MCF 10A (cell line): ENCODE measurements at places on chromosomes 11 and 22.

DNA sequence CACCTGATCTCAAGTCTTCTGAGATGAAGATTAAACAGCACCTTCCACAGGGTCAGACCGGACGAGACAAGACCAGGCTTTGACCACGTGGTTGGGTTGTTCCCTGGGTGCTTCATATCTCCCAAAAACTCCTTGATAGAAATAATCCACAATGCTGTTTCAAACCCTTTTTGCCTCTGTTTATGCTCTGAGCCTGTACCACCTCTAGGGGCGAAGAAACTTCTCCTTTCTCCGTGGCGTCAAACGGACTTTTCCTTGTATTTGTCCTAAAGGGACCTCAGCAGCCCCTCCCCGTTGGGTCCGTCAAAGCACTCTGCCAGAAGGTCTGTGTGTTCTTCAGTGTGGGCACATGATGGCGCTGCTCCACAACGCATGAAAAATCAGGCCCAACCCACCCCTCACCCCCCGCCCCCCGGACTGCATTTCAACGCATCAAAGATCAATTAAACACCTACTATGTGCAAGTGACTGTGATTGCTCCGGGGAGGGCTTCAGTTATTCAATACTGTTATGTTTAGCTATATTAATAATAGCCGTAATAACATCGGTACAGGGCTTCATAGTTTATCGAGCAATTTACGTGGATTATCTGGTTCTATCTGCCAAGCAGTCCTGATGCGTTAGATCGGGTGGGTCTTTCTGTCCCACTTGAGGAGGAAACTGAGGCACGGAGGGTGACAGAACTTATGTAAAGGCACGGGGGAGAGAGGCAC is 17.3 kb upstream of the EIF3D start:
- DNase-seq = peak; percentile 54

DNA sequence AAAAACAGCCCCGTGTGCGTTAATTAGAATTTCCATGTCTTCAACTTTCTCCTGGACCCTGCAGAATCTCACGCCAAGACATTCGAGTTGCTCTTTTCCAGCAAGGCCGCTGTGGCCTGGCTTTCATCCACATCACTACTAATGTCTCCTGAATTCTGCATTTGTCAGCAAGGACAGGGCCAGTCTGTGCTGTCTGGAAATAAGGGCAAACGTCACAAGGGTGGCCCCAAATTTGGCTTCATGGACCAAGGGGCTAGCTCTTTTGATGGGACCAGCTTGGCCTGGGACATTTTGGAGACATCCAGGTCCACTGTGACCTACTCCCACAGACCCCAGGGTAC is 33.4 kb downstream of the KCNQ1OT1 start:
- DNase-seq = no peak

DNA sequence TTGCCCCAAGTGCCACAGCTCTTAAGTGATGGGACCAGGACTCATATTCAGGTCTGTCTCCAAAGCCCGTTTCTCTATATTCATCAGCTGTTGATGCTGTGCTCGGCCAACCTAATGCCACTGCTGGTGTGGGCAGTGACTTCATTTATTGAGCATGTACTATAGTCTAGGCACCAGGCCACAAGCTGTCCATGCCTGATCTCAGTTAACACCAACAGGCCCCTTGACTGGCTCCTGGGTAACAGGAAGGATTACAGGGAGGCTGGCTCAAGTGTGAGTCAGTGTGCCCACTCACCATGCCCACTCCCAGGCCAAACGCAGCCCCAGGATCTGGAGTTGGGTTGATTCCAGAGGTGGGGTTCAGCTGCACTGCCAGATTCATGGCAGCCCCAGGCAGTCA is 8.6 kb upstream of the CRYBB2 start:
- DNase-seq = no peak

DNA sequence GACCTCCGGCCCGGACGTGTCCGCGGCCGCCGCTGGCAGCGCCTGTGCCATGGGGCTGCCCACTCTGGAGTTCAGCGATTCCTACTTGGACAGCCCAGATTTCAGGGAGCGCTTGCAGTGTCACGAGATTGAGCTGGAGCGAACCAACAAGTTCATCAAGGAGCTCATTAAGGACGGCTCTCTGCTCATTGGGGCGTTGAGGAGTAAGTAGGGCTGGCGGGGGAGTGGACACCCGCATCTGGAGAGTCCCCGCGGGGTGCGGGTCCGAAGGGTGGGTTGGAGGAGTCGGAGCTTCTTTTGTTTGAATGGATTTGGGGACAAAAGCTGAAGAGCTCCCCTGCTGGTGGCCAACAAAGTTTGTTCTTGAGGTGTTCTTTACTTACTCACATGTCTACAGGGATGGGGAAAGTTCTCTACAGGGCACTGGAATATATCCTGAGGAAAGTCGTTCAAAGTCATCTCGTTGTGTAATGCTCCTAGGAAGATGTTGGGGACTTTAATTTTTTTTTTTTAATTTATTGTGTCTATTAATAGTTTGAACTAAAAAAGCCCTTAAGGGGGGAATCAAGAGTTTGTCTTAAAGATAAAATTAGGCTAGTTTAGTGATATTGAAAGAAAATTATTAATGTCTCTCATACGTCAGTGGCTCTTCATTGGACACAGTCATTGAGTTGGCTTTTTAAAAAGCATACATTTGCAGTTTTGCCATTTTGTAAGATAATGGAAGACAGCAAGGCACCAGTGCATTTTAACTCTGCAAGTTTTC is 725 bp downstream of the ARHGAP42 start:
- peak; percentile 81 for DNase-seq

GRCh38 chr11:66879000-66879399 is 22.1 kb downstream of the LRFN4 start:
- no peak for DNase-seq

GRCh38 chr11:84413549-84413948 is 1127.4 kb upstream of the CCDC90B start:
- DNase-seq = no peak

GRCh38 chr11:130672911-130673310 is 224.5 kb downstream of the ADAMTS15 start:
- DNase-seq = no peak

GRCh38 chr11:130881475-130882137 is 34.7 kb downstream of the SNX19 start:
- no peak for DNase-seq

- DNase-seq = no peak
These were observed 58.1 kb upstream of the PPP6R3 start for GRCh38 chr11:68402355-68403031.

DNA sequence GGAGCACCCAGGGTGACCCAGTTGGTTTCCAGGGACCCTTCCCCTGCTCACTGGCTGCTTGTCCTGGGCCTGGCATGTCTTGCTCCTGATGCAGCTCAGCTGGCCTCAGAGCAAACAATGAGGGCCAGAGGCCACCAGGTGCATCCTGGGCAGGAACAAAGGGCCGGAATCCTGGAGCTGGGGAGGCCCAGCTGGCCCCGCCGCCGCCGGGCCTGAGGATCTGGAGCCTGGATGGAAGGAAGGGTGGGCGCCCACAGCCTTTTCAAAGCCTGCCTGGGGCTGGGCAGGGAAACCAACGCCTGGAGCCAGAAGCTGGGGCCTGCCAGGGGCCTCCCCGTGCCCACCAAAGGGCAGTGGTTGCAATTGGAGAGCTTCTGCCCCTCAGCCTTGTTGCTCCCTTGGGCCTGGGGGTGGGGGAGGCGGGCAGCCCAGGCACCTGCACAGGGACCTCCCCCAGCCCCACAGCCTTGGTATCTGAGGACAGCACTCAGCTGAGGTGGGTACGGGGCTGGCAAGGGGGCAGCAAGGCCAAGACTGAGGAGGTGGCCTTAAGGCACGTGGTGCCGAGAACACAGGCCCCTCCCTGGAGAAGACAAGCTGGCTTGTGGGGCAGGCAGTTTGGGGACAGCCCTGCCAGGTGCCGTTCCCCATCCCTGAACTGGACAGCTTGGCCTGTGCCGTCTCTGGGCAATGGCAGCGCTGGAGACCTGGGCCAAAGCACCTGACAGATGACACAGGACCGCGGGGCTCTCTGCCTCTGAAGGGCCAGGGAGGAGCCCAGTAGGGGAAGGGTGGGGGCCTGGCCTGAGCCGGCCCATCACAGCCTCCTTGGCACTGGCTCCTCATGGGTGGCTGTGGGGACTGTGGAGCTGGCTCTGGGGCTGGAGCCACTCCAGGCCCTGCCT is 7.1 kb upstream of the ADORA2A start:
- no peak for DNase-seq

DNA sequence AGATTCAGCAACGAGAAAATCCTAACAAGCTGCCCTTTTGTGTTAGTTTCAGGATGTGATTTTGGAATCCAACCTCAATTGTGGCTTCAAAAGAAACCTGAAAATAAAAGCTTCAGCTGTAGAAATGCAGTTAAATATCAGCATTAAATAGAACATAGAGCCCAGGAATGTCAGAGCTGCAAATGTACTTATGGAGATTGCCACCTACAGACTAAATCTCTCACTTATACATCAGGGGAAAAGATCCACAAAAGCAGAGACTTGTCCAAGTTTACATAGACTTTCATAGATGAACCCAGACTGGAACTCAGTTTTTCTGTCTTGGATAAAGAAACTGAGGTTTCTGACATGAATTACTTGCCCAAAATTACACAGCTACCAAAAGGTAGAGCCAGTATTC is 446.6 kb downstream of the DLG2 start:
- no peak for DNase-seq

DNA sequence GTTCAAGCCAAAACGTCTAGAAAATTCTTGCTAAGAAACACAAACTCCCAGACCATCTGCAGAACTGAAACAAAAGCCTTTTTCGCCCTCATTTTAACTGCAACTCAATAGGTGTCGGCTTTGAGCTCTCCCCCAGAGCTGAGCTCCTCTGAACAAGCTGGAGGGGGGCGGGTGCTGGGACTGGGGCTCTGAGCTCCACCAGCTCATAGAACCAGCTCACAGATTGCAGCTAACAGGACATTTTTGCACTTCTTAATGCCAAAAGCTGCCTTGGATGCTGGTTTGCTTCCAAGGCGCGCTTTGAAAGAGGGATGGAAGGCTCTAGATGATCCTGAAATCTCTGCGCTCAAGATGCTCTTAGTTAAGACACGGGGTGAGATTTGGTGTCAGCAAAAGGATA is 6.0 kb upstream of the YWHAH start:
- no peak for DNase-seq

- DNase-seq = no peak
These were observed 122.1 kb downstream of the BCR start for GRCh38 chr22:23302171-23303002.

- no peak for DNase-seq
These were observed 63.7 kb downstream of the PTPRJ start for GRCh38 chr11:48043991-48044512.

DNA sequence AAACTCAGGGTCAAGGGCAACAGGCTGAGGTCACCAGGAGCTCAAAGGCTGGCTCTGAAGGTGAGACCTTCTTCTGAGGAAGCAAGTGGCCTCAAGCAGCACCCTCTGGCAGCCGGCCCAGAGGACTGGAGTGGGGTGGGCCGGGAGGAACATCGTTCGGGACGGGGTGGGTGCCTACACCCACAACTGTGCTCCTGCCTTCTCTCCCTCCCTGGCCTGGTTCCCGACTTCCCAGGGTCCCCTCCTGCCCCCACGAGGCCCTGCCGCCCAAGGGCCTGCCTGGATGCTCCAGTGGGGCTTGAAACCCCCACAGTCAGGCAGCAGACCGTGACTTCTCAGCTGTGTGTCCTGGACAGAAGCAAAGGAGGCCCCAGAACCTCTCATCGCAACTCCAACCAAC is 195.7 kb downstream of the IGLL1 start:
- no peak for DNase-seq

DNA sequence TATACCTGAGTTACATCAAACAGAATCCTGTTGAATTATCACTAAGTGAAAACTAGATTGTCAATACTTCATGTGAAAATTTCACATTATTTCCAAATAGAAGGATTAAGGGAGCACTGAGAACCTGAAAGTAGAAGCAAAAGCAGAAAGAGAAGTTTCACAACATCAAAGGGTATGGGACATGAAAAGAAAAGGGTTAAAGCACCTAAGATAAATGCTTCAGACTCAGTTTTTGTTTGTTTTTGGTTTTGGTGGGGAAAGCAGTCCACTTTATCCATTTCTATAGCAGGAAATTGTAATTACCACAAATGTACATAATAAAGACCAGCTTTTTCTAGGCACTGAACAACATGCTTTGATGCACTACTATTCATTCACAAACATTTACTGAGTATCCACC is 1069.7 kb upstream of the CCDC90B start:
- DNase-seq = no peak

DNA sequence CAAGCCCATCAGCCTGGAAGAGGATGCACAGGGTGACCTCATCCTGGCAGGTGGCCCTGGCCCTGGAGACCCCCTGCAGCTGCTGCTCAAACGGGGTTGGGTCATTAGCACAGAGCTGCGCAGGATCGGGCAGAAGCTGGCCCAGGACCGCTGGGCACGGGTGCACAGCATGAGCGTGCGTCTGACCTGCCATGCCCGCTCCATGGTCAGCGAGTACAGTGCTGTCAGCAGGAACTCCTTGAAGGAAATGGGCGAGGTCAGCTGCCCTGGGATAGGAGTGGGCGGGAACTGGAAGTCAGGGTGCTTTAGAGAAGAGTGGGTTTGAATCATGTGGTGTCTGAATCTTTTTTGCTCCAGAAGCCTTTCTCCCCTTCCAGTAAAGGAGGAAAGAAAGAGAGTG is 61.1 kb downstream of the INSC start:
- DNase-seq = no peak

GRCh38 chr22:32620992-32621391 is 146.4 kb downstream of the FBXO7 start:
- no peak for DNase-seq

DNA sequence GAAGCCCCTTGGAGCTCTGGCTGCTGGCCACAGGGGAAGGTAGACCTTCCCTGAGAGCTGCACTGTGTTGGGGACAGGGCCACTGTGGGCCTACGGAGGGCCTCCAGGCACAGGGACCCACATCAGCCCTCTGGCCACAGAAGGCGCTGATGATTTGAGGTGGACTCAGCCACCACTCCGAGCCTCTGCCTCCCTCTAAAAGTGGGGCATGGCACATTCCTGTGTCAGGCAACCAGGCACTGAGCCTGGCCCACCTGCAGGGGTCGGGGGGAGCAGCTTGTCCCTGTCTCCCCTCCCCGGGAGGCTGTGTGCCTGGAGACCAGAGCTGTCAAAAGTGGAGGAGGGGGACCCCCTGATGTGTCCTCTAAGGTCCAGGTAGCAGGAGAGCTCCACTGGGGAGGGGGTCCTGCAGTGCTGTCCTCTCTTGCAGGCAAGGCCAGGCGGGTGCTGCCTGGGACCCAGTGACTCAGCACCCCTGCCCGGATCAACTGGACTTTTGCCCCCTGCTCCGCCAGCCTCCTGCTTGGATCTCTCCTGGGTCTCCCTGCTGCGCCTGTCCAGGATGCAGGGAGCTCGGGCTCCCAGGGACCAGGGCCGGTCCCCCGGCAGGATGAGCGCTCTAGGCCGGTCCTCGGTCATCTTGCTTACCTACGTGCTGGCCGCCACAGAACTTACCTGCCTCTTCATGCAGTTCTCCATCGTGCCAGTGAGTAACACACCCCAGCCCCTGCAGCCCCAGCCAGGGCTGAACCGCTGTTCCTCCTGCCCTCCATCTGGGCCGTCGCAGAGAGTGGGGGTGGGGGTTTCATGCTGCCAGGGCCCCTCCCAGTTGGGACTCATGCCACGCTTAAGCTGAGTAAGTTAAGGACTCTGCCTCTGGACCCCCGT is 17.5 kb upstream of the CDKN1C start:
- peak; percentile 23 for DNase-seq

- no peak for DNase-seq
These were observed 73.7 kb downstream of the ARHGAP42 start for GRCh38 chr11:100760744-100761143.
